Brain pericyte (primary cell): ENCODE measurements at places on chromosomes 5 and 9.

DNA sequence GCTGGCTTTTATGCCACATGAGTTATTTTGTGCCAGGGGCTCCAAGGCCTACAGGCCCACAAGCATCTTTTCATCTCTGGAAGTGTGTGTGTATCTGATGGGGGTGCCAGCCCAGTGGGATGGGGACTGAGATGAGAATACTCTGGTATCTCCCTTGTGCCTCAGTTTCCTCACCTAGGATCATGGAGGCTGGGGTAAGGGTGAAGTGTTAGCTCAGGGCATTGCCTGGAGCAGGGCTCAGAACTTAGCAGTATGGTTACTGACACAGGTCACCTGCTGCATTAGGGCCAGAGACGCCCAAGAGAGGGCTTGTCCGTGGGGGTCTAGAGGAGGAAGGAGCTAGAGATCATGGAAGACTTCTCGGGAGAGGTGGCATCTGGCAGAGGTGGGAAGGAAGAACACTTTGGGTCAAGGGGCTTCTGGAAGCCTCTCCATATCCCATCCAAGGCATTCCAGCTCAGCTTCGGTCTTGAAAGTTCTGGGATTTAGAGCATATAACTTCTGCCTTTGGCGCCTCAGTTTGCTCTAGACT lies 742 bp upstream of the WNK2 start:
- no peak for DNase-seq

GRCh38 chr9:68505681-68506409 lies 34.8 kb downstream of the TMEM252 start:
- DNase-seq: no peak

GRCh38 chr9:4320021-4320420 lies 20.2 kb upstream of the GLIS3 start:
- DNase-seq: no peak

DNA sequence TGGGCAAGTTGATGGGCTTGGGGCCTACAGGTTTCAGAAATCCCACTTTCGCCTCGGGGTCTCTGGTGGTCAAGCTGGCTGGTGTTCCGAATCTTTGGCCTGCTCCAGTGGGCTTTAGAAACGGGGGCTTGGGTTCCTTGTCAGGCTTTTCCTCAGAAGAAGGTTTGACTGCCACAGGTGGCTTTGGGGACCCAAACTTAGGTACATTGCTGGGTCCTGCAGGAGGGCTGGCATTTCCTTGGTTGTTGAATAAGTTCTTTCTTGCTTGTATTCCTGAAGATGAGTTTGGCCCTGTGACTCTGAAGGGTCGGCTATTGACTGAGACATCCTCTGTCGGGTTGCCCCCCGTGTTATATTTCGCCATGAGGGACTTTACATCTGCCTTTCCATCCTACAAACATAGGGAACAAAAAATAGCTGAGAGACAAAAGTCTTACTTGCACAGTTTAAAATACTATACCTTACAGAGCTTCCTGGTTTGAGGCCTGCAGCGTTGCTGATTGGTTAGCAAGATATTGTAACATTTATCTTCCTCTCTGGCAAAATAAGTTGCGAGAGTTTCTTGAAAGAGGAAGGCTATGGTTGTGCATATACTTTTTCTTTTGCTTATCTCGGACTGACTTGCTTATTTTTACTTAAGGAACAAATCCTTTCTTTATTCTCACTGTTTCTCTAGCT lies 16.6 kb downstream of the FYB1 start:
- DNase-seq: no peak

DNA sequence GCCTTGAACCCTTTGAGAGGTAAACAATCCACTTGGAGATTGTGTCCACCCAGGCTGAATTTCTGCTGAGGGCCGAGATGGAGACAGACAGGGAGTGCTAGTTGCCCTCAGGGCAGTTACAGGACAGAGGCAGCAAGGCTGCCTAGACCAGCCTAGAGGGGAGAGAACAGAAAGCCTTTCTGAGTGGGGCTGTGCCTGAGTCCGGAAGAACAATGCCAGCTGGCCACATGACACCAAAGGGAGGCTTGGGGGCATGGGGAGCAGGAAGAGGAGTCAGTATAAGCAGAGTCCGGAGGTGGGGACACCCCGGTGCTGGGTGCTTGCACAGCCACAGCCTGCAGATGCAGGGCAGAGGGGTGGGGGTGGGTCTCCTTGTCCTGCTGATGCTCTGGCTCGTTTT lies 145.7 kb downstream of the CFAP90 start:
- DNase-seq: no peak

- no peak for DNase-seq
These were observed 361.8 kb downstream of the KDM4C start for GRCh38 chr9:7119612-7120011.

- DNase-seq: no peak
These were observed 22.6 kb upstream of the CSF1R start for GRCh38 chr5:150108711-150109514.

GRCh38 chr5:111781200-111781599 lies 24.2 kb upstream of the NREP start:
- DNase-seq: no peak

DNA sequence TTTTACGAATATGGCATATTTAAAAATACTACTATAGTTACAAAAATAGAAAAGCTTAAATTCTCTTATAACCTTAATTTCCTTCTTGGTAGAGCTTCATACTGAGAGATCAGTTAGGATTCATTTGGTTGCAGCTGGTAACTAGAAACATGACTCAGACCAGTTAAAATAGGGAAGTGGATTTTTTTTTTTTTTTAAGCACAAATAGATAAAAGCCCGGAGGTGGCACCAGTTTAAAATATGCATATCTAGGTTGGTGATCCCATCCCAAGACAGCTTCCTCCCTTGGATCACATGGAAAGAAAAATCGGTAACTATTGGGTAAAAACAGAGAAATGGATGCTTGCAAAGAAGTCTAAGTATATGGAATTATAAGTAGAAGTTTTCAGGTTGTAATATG lies 1634.3 kb downstream of the MAT2B start:
- DNase-seq: no peak

DNA sequence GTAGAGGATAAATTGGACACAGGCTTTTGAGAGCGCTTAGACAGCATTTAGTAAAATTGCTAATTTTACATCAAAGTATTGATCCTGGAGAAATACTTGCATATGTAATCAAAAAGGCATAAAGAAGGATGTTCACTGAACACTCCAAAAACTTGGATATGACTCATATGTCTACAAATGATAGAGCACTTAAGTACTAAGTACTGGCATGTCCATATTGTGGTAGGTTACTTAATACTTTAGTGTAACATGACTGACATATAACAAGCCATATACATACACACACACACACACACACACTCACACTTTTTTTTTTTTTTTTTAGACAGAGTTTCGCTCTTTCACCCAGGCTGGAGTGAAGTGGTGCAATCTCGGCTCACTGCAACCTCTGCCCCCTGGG lies 361.9 kb downstream of the ARHGEF28 start:
- DNase-seq: no peak

DNA sequence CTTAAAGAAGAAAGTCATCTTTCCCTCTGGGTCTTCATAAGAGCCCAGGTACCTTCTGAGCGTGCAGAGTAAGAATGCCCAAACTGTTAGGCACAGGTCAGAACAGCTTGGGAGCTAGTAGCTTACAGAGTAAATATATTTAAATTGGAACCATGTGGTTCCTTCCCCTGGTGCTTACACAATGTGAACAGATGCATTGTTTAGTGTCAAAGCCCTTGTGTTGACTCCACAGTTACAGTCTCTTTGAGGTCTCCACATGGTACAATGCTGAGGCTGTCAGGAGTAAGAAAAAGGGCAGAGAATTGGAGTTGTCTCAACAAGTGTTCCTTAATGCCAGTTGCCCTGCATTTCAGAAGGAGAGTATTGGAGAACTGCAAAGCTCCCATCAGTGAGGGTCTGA lies 188.5 kb downstream of the PAPPA start:
- DNase-seq: no peak

GRCh38 chr9:34520096-34520495 lies 2.7 kb downstream of the ENHO start:
- DNase-seq: no peak

- DNase-seq: no peak
These were observed 13.6 kb upstream of the ERAP1 start for GRCh38 chr5:96821260-96821916.

GRCh38 chr5:116613445-116613844 lies 38.8 kb upstream of the SEMA6A start:
- no peak for DNase-seq

- no peak for DNase-seq
These were observed 352.7 kb downstream of the SPOCK1 start for GRCh38 chr5:137146402-137146890.

DNA sequence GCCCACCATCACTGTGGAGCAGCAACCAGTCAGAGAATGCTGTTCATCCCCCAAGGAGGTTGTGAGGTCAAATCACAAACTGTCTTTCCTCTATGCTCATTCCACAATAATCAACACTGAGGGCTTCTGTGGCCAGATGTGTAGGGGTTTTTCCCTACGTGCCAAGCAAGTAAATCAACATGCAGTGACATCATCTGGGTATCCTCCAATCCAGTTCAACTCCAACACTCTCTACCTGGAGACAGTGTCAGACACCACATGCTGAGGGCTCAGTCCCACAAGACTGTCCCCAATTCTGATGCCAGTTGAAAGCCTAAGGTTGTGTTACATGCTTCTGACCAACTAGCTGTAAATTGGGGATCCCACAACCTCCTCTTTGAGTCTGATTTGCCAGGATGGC lies 57.3 kb upstream of the DMRT1 start:
- DNase-seq: no peak

DNA sequence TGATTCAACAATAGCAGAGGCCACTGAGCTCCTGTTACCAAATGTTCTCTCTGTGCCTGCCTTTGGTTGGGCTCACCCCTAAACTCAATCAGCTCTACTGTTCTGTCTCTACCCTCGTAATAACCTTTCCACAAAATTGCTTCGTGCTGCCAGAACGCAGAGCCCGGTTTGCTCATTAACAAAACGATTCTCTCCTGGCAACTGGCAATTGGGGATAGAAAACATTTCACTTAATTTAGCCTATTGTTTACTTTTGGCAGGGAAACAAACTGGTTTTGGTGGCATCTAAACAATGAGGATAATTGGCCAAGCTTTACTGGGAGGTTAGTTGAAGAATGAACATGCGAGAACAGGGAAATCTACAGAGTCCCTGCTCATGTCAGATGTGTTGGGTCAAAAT lies 56.6 kb downstream of the SLC28A3 start:
- no peak for DNase-seq

DNA sequence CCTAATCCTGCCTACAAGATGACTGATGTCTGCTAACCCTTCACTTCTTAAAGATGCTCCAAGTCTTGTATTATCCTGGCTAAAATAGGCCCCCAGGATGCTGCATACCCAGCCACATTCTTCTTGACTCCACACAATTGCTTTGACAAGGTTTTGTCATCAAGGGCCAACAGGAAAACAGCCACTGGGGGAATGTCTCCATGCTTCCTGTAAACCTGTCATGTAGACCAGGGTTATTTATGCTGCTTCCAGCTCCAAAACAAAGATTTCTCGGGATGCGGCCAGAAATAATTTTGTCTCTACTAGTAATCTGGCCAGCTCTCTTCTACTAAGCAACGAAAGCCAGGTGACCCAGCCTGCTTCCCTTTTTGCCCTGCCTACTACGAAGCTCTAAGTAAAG lies 53.8 kb downstream of the SHB start:
- no peak for DNase-seq

GRCh38 chr5:109566361-109566760 lies 123.4 kb upstream of the MAN2A1 start:
- DNase-seq: no peak

GRCh38 chr5:166708291-166708690 lies 1583.2 kb upstream of the WWC1 start:
- no peak for DNase-seq

DNA sequence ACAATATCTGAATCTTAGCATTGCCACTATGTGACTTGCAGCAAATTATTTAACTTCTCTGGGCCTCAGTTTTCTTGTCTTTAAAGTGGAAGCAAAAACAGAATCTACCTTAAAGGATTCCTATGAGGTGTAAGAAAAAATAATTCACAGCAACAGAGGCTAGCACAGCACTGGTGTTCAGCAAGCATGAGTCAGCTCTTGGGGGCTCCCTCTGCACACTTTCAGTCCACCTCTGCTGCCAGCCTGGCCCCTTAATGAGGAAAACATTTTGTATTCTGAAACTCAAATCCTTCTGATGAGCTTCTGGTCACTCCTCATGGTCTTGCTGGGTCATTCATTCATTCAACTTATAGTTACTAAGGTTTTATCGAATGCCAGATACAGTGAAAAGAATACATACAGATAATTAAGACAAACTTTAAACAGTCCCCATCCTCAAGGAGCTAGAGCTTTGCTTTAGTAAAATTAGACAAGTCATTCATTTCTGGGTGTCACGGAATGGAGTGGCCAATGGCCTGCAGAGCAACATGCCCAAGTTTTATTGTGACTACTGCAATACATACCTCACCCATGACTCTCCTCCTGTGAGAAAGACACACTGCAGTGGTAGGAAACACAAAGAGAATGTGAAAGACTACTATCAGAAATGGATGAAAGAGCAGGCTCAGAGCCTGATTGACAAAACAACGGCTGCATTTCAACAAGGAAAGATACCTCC lies 26.8 kb upstream of the IQGAP2 start:
- no peak for DNase-seq

- DNase-seq: no peak
These were observed 236.1 kb downstream of the PAPPA start for GRCh38 chr9:116389541-116390302.

GRCh38 chr5:156391139-156391538 lies 64.2 kb downstream of the SGCD start:
- no peak for DNase-seq

- no peak for DNase-seq
These were observed 96.2 kb upstream of the ARAP3 start for GRCh38 chr5:141778206-141778605.

- DNase-seq: peak; percentile 27
These were observed 69.3 kb downstream of the HSD17B3 start for GRCh38 chr9:96232539-96233241.
